ENCODE measurements at places on chromosomes 1 and 21. TPM values are rescaled to one million over a fixed set of nuclear protein-coding genes. Genes with fewer than 3 reads are reported as not detected.

DNA sequence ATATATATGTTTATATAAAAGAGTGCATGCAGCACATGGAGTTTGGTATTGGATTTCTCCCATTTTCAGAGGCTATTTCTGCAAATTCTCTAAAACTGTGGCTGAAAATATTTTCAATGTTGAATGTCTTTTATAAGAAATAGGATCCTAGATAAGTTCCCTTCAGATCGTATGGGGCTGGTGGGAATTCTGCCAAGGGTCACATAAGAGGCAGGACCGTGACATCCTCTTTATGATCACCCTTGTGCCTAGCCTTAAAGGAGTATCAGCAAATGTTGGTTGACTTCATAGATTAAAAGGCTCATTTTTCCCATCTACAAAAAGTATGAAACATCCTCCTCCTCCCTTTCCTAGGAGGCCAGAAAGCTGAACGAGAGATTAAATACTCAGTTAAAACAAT, 1.3 kb upstream of the IFNAR2 start:
- no peak for DNase-seq

DNA sequence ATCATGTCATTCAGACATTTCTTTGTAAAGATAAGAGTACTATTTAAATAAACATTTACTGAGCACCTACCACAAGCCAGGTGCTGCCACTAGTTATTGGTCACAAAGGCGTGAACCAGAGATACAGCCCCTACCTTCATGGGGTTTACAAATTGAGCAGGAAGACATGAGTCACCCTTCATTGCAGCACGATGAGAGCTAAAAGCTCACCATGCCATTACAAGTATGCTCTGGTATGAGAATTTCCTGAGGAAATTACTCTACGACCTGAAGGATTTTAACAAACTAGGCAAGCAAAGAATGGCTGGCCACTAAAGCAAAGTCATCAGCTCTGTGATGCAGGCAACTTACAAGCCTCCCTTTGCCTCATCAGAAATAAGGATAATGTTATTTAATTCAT, 346.8 kb downstream of the BRINP2 start:
- DNase-seq: no peak

GRCh38 chr1:204548265-204548664, 32.1 kb downstream of the MDM4 start:
- no peak for DNase-seq

DNA sequence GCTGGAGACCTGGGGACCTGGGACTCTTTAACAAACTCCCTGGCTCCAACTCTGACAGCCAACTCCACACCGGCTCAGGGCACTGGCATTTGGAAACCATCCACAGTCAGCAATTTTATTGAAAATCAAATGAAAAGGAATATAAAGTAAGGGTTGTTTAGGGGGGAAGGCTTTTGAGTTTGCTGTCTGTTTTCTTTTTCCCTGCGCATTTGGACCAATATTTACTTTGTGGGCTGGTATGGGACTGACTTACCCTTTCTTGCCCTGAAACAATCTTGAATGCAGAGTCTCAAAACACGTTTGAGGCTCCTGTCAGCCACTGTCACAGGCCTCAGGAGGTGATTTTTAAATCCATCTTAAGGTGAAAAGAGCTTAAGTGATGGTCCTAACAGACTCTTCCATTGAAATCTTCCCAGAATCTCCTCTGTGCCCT, 15.4 kb upstream of the EFHD2 start:
- no peak for DNase-seq

DNA sequence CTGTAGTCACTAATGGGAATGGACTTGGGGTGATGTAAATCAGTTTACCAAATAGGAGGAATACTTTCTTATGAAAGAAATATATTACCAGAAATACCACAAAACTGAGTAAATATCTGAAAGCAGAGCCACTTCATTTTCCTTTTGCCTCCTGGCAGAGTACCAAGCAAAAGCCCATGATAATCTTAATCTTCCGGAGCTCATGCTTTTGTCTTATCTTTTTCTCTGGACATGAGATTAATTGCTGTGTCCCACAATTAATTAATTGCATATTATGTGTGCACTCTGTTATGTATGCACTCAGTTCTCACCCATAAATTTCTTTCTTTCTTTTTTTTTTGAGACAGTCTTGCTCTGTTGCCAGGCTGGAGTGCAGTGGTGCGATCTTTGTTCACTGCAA, 94.1 kb upstream of the PDE4B start:
- DNase-seq: no peak

- no peak for DNase-seq
Observed at GRCh38 chr1:155169541-155169940, 3.6 kb downstream of the KRTCAP2 start.

GRCh38 chr21:16588433-16588860, 858.7 kb downstream of the USP25 start:
- peak; percentile 46 for DNase-seq

DNA sequence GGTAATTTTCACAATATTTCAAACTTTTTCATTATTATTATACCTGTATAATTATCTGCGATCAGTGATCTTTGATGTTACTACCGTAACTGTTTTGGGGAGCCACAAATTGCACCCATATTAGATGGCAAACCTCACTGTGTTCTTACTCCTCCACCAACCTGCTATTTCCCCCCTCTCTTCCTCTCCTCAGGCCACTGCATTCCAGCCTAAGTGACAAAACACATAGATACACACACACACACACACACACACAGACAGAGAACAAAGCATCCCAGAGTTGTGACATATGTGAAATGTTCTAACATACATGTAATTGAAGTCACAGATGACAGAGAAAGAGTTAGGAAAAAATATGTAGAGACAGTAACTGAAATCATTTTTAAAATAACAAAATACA, 18.5 kb downstream of the COP1 start:
- no peak for DNase-seq

Gene HJV
- not detected for total RNA-seq

Gene PPFIA4
- 4.0 TPM for total RNA-seq

- DNase-seq: no peak
Observed at GRCh38 chr1:67159233-67159632, 7.0 kb upstream of the IL23R start.

- DNase-seq: no peak
Observed at GRCh38 chr1:41674522-41674921, 190.0 kb upstream of the EDN2 start.

Gene PI4KB
- total RNA-seq: 50.3 TPM

DNA sequence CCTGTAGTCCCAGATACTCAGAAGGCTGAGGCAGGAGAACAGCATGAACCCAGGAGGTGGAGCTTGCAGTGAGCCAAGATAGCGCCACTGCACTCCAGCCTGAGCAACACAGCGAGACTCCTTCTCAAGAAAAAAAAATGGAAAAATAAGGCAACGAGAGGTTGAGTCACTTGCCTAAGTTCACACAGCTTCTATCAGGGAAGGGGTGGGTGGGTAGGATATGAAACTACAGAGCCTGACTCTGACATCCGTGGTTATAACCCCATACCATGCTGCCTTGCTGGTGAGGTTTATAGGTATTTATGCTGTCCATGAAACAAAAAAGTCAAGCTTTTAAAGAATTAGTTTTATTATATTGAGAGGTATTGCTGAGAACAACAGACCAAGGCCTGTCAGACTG, 61.5 kb upstream of the RAB4A start:
- no peak for DNase-seq

Gene CHI3L2
- 1.3 TPM for total RNA-seq

DNA sequence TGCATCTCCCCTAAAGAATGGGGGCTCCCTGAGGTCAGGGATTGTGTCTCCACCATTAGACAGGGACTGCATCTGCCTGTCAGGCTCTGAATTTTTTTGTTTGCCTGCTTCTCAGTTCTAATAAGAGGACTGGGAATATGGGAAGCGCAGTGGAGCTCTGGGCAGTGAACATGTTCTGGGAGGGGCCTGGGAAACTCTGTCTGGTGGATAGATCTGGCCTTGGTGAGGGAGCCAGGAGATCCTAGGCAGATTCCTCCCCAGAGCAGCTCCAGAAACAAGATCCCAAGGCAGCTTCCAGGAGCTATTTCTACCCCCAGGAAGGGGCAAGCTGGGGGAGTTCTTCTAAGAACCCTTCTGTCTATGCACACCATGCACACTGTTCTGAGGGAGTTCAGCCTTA, 12.6 kb upstream of the MYOG start:
- DNase-seq: no peak

- no peak for DNase-seq
Observed at GRCh38 chr1:61482170-61482734, 242.7 kb downstream of the TM2D1 start.

Gene CHI3L1
- total RNA-seq: 0.21 TPM

Measured in endothelial cell (in vitro differentiated cells).